ENCODE measurements at places on chromosomes 3 and 15.

GRCh38 chr3:123653221-123653682 is 68.4 kb upstream of the HACD2 start:
- DNase-seq, result no peak

GRCh38 chr3:193590088-193590856 is 2.7 kb upstream of the OPA1 start:
- no peak for DNase-seq

DNA sequence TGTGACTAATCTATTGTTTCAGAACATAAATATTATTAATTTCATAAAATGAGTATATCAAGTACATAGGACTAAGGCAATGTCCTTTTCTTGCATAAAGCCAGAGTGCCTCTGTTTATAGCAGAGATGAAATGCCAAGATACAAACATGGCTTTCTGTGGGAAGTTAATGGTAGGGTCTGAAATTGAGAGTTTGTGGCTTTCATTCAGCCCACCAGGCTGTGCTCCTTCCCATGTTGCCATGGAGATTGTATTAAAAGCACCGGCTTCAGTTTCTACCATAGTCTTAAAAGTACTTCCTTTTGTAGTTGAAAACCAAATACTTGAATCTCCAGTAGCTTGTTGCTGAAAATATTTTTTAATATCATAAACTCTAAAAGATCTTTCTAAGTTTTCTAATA is 114.0 kb downstream of the LRRC28 start:
- no peak for DNase-seq

- DNase-seq, result no peak
Observed at GRCh38 chr3:195854628-195855294, 43.0 kb upstream of the MUC4 start.

All from WTC11 (cell line).